Amniotic stem cell (primary cell): ENCODE measurements at places on chromosomes 5 and 9.

- no peak for DNase-seq
Measured at GRCh38 chr9:133658442-133659431, 22.6 kb downstream of the DBH start.

DNA sequence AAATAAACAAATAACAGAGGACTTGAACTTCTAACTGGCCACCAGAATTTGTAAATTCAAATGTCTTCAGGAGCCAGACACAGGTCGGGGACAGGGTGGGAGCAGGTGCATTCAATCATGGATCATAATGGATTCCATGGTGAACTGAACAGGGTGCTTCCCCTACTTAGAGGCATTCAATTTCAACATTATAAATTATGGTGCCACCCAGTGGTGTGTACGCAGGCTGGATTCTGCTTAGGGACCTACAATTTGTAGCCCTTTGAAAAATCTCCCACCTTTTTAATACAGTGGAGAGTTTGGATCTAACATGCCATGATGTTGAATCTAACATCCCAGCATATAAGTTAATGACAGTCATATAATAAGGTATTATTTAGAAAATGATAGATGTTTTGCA is 22.3 kb downstream of the KLF9 start:
- DNase-seq = no peak

DNA sequence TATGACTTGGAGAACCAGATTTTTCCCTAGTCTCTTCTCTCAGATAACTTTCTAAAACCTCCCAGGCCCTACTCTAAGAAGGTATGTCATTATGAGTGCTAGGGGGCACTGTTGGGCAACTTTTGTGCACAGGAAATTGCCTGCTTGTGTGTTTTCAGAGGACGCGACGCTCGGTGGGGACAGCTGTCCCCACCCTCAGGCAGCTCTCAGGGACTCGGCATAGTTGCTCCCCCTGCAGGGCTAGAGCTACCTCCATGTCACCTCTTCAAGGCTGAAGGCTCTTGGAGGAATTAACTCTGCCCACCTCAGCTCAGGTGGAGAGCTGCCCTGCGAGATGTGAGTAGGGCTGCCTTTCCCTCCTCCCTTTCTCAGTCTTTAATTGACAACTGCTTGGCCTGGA is 10.2 kb upstream of the TIFAB start:
- no peak for DNase-seq

DNA sequence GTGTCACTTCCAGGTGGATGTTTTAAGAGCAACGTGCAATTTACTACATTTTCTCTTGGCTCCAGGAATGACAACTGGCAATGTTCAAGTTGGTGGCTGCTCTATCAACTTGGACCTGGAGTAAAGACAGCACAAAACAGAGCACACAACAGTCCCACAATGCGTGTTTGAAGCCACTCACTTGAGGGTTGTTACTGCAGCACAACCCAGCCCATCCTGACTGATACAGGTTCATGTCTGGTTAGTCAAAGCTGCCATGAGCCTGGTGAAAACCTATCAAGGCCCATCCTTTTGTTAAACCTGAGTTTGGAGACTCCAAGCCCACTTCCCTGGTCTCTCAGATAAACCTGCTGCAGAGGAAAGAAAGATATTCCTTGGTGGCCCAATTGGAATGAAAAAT is 81.1 kb upstream of the LARP1 start:
- DNase-seq = no peak

DNA sequence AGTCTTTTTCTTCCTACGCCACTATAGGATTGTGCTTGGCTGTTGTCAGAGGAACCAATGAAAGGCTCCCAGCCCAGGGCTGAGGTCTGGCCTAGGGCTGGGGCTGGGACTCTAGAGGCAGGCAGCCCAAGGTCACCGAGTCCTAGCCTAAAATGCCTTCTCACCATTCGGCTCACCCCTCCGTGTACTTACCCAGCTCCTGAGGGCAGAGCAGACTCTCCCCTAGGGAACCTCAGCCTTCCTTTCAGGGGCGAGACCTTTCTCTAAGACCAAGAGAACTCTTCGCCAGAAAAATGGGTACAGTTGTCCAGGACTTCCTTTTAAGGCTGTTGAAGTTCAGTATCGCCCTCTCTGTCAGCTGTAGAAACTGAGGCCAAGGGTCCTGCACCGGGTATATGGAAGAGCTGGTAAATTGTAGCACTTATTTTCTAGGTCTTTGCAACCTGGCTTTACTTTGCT is 1.7 kb upstream of the SPRY4 start:
- no peak for DNase-seq
